Vagina (tissue), 2 donors: ENCODE measurements at places on chromosomes 1 and 21.

- H3K27me3 ChIP-seq: no peaks in the 10 kb centered on the region
- no peak overlapping the region for H3K4me3 ChIP-seq
- DNase-seq: no peak
- peaks cover 45% of the 10 kb centered on the region for H3K4me1 ChIP-seq
- H3K36me3 ChIP-seq: no peaks in the 10 kb centered on the region
Measured at GRCh38 chr1:25876693-25877077, 1.2 kb upstream of the PAQR7 start.

- no peaks in the 10 kb centered on the region for H3K27me3 ChIP-seq
- DNase-seq: no peak
- H3K4me3 ChIP-seq: peak within 1 kb of the TSS; percentile 49
- no peaks in the 10 kb centered on the region for H3K36me3 ChIP-seq
Measured at GRCh38 chr1:58576727-58577653, at the start of gene TACSTD2. Gene TACSTD2, minus strand, starts transcription at chr1:58577252. Its CDS starts 96 bp downstream, at chr1:58577156.

DNA sequence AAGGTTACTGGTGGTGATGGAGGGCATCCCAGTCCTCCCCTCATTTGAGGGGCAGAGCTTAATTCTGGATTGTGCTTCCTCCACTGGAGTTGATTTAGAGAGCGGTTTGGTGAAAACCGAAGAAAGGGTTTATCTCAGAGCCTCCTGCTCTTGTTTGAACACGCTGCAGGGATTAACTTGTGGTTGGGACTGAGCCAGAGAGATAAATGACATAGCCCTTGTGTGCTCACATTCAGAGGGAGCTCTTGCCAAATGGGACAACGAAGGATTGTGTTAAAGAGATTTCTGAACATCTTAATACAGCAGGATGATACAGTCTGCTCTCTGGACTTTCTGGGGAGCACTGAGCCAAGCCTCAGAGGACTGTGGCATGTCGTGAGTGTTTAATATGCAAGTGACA is 308.2 kb downstream of the DISC1 start:
- no peak overlapping the region for H3K27ac ChIP-seq
- H3K36me3 ChIP-seq: no peaks in the 10 kb centered on the region
- no peak for DNase-seq
- no peaks in the 10 kb centered on the region for H3K27me3 ChIP-seq

DNA sequence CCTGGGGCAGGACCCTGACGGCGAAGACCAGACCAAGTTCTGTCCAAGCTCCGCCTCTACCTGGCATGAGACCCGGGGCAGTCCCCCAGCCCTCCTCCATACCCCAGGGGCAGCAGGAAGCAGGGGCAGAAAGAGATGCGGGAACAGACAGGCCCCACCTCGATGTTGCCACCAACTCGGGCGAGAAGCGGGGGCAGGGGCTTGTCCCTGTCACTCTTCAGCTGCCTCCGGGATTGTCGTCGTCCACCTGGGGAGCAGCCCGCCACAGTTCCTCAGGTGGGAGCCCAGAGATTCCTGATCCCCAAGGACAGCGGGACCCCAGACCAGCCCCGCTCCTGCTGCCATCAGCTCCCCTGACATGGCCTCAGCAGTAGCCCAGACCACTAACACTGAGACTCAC is 54.8 kb downstream of the CHD5 start:
- H3K36me3 ChIP-seq: no peaks in the 10 kb centered on the region
- H3K4me1 ChIP-seq: peaks cover 8% of the 10 kb centered on the region
- DNase-seq: no peak
- no peak overlapping the region for H3K4me3 ChIP-seq

GRCh38 chr1:38488162-38488898 is 371.2 kb downstream of the RRAGC start:
- peak; percentile 40 for DNase-seq
- no peaks in the 10 kb centered on the region for H3K4me1 ChIP-seq
- H3K4me3 ChIP-seq: no peak overlapping the region
- H3K36me3 ChIP-seq: no peaks in the 10 kb centered on the region
- H3K27ac ChIP-seq: no peak overlapping the region

- H3K27ac ChIP-seq: no peak overlapping the region
- no peaks in the 10 kb centered on the region for H3K27me3 ChIP-seq
- no peak overlapping the region for H3K4me3 ChIP-seq
Measured at GRCh38 chr1:232602622-232603021, 27.3 kb downstream of the SIPA1L2 start.

DNA sequence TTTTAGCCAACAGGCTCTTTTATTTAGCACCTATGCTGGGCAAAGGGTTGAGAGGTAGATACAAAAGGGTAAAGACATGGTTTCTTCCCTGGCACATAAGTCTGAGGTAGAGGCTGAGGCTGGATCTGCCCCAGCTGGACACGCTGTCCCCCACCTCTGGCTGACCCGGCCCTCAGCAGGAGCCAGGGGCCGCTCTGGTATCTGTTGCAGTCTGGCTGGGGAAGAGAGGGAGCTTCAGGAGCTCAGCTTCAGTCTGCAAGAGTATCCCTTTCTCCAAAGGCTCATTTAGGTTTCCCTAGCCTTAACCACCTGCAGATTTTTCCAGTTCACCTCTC is 14.2 kb downstream of the BLACAT1 start:
- H3K27me3 ChIP-seq: no peaks in the 10 kb centered on the region
- H3K4me3 ChIP-seq: no peak overlapping the region
- DNase-seq: no peak
- no peaks in the 10 kb centered on the region for H3K36me3 ChIP-seq
- H3K4me1 ChIP-seq: peaks cover 35% of the 10 kb centered on the region

GRCh38 chr1:42176902-42177519 is 12.5 kb upstream of the GUCA2A start:
- DNase-seq: no peak
- no peak overlapping the region for H3K4me3 ChIP-seq
- H3K36me3 ChIP-seq: no peaks in the 10 kb centered on the region
- H3K4me1 ChIP-seq: peaks cover 61% of the 10 kb centered on the region
- no peaks in the 10 kb centered on the region for H3K27me3 ChIP-seq

GRCh38 chr1:25863486-25864262 is 4.4 kb upstream of the AUNIP start:
- H3K4me1 ChIP-seq: peaks cover 14% of the 10 kb centered on the region
- H3K27me3 ChIP-seq: no peaks in the 10 kb centered on the region
- H3K4me3 ChIP-seq: no peak overlapping the region
- H3K36me3 ChIP-seq: peaks cover 4% of the 10 kb centered on the region
- H3K27ac ChIP-seq: no peak overlapping the region

DNA sequence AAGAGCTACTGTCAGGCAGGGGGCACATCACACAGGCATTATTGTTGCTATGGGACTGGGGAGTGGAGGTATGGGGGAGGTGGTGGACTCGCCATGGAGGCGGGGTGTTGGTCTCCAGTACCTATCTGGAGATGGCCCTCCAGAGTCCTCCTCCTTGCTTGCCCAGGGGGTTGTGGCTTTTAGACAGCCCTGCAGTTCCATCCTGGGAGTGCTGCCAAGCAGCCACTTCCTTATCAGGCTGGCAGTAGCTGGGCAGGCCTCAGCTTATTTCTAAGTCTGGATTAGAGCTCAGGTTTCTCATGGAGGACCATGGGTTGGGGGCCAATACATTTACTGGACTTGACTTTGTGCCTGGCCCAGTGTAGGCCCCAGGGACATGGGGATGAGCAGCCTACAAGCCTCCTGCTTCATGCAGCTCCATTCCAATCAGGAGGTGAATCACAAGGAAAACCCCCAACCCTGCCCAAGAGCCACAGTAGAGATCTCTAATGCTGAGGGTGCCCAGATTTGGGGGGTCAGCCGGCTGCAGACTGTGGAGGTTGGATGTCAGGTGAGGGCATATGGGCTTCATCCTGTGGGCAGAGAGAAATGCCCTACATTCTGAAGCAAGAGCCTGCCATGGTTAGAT is 210.7 kb upstream of the EDN2 start:
- H3K27ac ChIP-seq: no peak overlapping the region
- no peaks in the 10 kb centered on the region for H3K36me3 ChIP-seq
- H3K4me3 ChIP-seq: no peak overlapping the region
- no peaks in the 10 kb centered on the region for H3K27me3 ChIP-seq
- no peaks in the 10 kb centered on the region for H3K4me1 ChIP-seq
- no peak for DNase-seq

GRCh38 chr1:176656257-176656995 is 193.5 kb downstream of the PAPPA2 start:
- no peaks in the 10 kb centered on the region for H3K27me3 ChIP-seq
- H3K27ac ChIP-seq: no peak overlapping the region
- H3K36me3 ChIP-seq: no peaks in the 10 kb centered on the region
- H3K4me1 ChIP-seq: no peaks in the 10 kb centered on the region

DNA sequence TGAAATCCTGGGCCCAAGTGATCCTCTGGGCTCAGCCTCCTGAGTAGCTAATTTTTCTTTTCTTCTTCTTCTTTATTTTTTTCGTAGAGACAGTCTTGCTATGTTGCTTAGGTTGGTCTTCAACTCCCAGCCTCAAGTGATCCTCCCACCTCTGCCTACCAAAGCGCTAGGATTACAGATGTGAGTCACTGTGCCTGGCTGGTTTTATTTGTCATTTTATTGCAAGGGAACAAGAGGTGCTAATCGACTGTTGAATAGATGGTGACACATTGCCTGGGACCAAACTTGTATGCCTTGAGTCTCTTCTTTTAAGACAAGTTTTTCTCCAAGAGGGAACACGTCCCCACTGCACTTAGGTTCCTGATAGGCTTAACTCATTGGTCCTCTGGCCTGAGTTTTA is 20.0 kb upstream of the KLHDC8A start:
- no peaks in the 10 kb centered on the region for H3K27me3 ChIP-seq
- no peak for DNase-seq
- no peaks in the 10 kb centered on the region for H3K36me3 ChIP-seq
- no peak overlapping the region for H3K27ac ChIP-seq
- H3K4me3 ChIP-seq: no peak overlapping the region

DNA sequence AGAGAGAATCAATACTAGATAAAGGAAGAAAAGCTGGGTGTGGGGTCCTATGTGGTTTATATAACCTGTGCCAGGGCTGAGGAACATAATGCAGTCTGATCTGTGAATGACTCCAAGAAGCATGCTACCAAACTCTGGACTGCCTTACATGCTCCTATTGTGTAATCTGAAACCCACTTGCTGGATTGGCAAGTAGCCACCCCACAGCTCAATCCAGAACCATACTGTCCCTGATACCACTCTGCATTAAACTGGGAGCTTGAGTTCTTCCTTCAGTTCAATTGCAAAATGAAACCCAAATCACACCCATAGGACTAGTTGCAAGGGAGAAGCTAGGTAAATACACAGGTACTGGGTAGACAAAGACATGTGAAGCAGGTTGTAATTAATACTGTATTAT is 115.4 kb upstream of the NEGR1 start:
- no peak overlapping the region for H3K27ac ChIP-seq
- H3K4me3 ChIP-seq: no peak overlapping the region
- H3K4me1 ChIP-seq: no peaks in the 10 kb centered on the region
- H3K36me3 ChIP-seq: no peaks in the 10 kb centered on the region
- no peak for DNase-seq

DNA sequence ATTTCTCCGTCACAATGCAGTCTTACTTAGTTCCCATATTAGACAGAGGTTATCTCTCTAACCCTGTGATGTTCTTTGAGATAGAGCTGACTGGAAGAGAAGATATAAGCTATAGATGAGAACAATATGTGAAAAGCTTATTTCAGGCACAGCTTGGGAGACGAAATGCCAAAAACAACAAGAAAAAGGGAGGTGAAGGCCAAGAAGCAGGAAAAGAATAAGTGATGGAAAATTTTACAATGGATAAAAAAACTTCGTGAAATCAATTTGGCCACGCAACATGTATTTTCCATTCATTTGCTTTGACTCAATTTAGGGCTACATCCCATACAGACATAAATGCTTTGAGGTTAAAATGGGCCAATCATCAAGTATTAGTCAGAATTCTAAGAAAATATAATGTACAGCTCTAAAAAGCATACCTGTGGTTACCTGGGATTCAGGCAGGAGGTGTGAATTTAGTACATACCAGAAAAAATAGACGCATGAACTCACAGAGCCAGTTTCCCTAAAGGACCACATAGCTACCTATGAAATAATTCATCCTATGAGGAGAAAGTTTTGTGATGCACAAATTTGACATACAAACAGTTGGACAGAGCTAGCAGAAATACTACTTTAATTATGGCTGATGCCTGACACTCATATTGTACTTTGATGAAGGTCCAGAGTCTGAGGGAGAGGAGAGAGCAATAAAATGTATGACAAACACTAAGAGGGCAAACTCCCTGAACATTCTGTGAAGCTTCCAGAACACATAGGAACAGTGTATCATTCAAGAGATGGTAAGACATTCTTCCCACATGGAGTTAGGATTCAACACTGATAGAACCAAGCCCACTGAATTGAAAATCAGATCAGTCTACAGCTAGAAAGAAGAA is 12.1 kb downstream of the RGS1 start:
- no peaks in the 10 kb centered on the region for H3K4me1 ChIP-seq
- no peaks in the 10 kb centered on the region for H3K27me3 ChIP-seq
- H3K27ac ChIP-seq: no peak overlapping the region
- no peaks in the 10 kb centered on the region for H3K36me3 ChIP-seq

GRCh38 chr1:219542828-219543518 is 69.9 kb downstream of the ZC3H11B start:
- H3K27ac ChIP-seq: no peak overlapping the region
- no peak overlapping the region for H3K4me3 ChIP-seq
- H3K36me3 ChIP-seq: no peaks in the 10 kb centered on the region
- H3K4me1 ChIP-seq: no peaks in the 10 kb centered on the region
- no peaks in the 10 kb centered on the region for H3K27me3 ChIP-seq

- peaks cover 17% of the 10 kb centered on the region for H3K4me1 ChIP-seq
- no peak overlapping the region for H3K27ac ChIP-seq
- no peaks in the 10 kb centered on the region for H3K27me3 ChIP-seq
Measured at GRCh38 chr1:17119773-17120480, 676 bp upstream of the PADI2 start.

- no peak overlapping the region for H3K27ac ChIP-seq
- H3K4me3 ChIP-seq: no peak overlapping the region
- DNase-seq: no peak
- H3K27me3 ChIP-seq: no peaks in the 10 kb centered on the region
- no peaks in the 10 kb centered on the region for H3K36me3 ChIP-seq
Measured at GRCh38 chr1:162040001-162040400, 16.3 kb upstream of the OLFML2B start.

DNA sequence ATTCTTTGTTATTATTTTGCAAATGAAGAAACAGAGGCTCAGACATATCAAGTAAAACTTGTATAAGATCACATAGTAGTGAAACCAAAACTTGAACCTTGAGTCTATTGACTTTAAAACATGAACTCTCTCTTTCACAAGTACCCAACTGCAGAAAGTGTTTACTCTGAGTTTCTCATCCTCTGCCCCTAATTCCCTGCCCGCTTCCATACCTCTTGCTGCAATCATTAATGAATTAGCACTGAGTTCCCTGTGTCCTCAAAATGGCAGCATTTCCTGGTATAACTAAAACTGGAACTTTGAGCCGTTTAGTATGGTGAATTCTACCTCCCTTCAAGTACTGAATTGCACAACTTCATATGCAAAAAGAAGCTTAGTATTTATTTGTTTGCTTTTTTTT is 147.7 kb upstream of the DNAH14 start:
- no peak overlapping the region for H3K4me3 ChIP-seq
- no peak for DNase-seq
- no peaks in the 10 kb centered on the region for H3K36me3 ChIP-seq
- H3K27me3 ChIP-seq: no peaks in the 10 kb centered on the region
